ENCODE measurements at places on chromosomes 12 and 14. TPM values are rescaled to one million over a fixed set of nuclear protein-coding genes. Genes with fewer than 3 reads are reported as not detected.

DNA sequence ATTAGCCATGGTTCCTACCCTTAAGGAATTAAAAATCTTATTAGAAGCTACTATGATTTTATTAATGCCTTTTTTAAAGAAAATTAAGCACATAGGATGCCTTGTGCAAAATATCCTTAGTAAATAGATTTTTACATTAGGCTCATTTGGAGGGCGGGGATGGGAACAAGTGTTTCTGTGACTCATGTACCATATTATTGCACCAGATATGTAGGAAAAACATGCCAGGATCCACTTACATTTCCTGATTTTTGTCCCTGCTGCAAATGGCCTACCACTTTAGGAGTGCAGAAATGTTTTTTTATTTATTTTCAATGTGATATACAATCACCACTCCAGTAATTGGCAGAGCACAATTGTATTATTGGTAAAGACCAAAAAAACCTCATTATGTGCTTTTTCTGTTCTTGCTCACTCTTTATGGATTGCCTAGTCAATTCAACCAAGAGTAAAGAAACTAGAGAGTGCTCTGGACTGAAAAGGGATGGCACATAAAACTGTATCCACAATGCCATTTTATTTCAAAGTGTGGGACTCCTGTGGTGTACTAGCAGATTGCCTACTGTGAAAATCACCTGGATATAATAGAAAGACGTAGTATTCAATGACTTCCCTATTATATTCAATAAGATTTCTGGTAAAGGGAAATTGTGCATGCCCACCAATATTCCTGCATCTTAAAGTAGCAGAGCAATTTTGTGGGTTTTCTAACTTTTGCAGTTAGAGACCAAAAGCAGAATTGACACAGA is 86.9 kb downstream of the ANO6 start:
- no peaks in the 10 kb centered on the region for H3K4me1 ChIP-seq
- H3K27me3 ChIP-seq = no peaks in the 10 kb centered on the region
- DNase-seq = peak; percentile 52
- no peaks in the 10 kb centered on the region for H3K36me3 ChIP-seq
- H3K4me3 ChIP-seq = no peak overlapping the region
- no peak overlapping the region for H3K27ac ChIP-seq

PPFIA2 gene
- 48.9 TPM for polyA plus RNA-seq

DNA sequence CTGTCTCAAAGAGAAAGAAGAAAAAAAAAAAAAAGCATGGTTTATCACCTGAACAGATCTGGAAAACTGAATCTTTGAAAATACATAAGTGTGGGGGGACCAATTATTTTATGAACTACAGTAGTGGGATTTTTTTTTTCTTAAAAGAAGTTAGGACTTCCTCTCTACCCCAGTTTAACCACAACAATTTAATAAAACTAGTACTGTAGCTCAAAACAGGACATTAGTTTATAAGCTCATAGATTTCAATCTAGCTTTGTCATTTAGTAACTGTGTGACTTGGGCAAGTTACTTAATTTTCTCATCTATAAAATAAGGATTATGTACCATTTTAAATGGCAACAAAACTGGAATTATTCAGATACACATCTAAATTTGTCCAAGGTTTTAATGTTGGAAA is 23.5 kb upstream of the ARID4A start:
- DNase-seq = no peak
- no peak overlapping the region for H3K27ac ChIP-seq
- no peaks in the 10 kb centered on the region for H3K4me1 ChIP-seq
- H3K4me3 ChIP-seq = no peak overlapping the region
- no peaks in the 10 kb centered on the region for H3K27me3 ChIP-seq
- H3K36me3 ChIP-seq = peaks cover 30% of the 10 kb centered on the region

DNA sequence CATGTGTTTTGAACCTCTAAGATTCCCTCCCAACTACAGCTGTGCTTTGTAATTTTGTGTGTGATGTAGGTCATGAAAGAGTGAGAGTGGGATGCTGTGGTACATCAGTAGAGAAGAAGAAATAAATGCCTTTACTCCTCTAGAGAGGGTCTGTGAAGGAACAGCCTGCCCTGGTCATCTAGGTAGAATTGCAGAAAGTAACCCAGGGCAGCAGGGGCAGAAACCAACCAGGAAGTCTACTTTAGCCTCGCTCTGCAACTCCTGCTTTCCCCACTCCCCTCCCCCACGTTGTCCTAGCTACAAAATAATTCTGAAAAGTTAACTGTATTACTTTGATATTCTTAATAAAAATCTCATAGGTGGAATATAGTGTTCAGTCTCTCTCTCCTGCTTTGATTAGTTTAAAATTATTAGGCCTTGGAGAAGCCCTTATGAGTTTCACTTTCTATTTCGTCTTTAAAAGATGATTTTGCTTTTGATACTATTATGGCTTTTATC is 7.5 kb downstream of the TBK1 start:
- peaks cover 12% of the 10 kb centered on the region for H3K36me3 ChIP-seq
- no peaks in the 10 kb centered on the region for H3K27me3 ChIP-seq
- H3K4me3 ChIP-seq = no peak overlapping the region
- no peaks in the 10 kb centered on the region for H3K4me1 ChIP-seq
- H3K27ac ChIP-seq = no peak overlapping the region

Data from spinal cord (tissue), 10 donors.